ENCODE measurements at places on chromosomes 4 and X.

- DNase-seq: no peak
These were observed 81.4 kb upstream of the ACSL1 start for GRCh38 chr4:184907216-184907615.

GRCh38 chr4:141957416-141957815 is 321.0 kb downstream of the IL15 start:
- no peak for DNase-seq

GRCh38 chrX:6074532-6074931 is 154.1 kb downstream of the NLGN4X start:
- DNase-seq: no peak

GRCh38 chr4:145234091-145234706 is 53.8 kb upstream of the OTUD4 start:
- peak; percentile 47 for DNase-seq

DNA sequence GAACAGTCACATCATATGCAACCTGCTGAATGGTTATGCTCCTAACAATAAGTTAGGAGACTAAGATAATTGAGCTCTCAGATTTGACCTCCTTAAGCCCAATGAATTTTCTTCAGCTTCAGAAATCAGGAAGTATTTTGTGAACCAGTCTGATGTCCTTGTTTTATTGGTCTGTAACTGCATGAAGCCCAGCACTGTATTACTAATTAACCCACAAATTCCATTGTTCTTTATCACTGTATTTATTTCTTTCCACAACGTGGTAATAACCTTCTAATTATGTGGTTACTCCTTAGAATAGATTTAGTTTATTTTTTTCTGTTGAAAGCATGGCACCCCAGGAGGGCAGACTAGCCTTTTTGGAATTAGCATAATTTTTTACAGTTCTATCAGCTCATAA is 3.9 kb upstream of the MFAP3L start:
- DNase-seq: no peak

DNA sequence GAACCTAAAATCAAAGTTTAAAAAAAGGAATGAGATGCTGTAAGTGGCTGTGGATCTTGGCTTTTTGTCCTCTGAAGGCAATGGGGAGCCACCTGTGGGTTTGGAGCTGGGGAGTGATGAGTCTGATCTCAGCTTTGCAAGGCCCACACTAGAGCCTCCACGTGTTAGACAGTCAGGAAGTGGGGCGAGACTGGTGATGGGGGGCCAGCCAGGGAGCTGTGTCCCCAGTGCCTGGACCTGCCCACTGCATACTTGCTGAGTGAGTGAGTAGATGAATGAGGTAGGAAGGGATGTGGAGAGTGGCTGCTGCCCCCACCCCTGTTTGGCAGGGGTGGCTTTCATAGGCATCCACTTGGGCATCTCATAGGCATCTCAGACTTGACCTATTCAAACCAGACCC is 84.0 kb downstream of the NHSL2 start:
- DNase-seq: no peak

GRCh38 chr4:37928426-37929416 is 31.5 kb upstream of the PTTG2 start:
- no peak for DNase-seq

GRCh38 chr4:6771229-6771671 is 11.3 kb upstream of the KIAA0232 start:
- peak; percentile 77 for DNase-seq

DNA sequence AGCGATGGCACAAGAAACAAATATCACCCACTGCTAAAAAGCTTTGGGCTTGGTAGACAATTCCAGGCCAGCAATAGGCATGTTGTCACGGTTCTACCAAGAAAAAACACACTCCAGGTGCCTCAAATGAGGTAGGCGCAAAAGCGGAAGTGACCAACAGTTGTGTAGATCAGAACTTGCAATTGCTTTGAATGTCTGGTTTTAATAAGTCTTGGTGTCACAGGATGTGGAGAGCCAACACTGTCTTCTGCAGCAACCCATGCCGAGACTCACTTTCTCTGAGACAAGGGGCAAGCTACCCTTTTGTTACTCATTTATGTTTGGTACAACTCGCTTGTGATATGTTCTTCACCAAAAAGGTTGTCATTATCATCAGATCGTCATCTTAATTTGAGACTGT is 188.8 kb downstream of the HS6ST2 start:
- no peak for DNase-seq

- no peak for DNase-seq
These were observed 333.1 kb upstream of the RASGEF1B start for GRCh38 chr4:81804849-81805248.

- no peak for DNase-seq
These were observed 389.9 kb downstream of the TEX13C start for GRCh38 chrX:125709532-125709931.

DNA sequence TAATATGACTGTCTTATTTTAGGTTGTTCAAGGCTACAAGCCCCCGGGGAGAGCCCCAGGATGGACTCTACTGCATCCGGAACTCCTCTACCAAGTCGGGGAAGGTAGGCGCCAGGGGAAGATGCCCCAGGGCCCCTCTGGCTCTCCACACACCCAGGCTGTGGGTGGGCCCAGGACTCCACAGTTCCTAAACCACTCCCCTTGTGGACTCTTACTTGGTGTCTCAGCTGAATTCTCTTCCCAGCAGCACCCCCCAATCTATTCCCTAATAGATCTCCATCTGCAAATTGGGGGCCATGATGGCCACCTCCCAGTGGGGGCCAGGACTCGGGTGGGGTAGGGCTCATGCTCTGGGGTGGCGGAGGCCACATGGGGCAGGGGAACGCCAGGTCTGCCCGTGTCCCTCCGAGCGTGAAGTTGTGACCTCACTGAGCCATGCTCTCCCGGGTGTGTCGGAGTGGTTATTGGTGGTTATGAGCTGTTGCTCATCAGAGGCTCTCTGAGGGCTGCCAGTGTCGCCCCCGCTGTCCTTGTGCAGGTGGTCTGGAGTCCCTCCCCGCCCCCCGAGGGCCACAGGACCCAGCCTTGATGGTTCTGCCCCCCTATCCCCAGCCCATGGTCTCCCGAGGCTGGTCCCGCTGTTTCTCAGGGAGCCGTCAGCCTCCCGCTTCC is 11.2 kb upstream of the ADD1 start:
- no peak for DNase-seq

GRCh38 chr4:116598155-116598979 is 487.0 kb downstream of the TRAM1L1 start:
- DNase-seq: no peak

DNA sequence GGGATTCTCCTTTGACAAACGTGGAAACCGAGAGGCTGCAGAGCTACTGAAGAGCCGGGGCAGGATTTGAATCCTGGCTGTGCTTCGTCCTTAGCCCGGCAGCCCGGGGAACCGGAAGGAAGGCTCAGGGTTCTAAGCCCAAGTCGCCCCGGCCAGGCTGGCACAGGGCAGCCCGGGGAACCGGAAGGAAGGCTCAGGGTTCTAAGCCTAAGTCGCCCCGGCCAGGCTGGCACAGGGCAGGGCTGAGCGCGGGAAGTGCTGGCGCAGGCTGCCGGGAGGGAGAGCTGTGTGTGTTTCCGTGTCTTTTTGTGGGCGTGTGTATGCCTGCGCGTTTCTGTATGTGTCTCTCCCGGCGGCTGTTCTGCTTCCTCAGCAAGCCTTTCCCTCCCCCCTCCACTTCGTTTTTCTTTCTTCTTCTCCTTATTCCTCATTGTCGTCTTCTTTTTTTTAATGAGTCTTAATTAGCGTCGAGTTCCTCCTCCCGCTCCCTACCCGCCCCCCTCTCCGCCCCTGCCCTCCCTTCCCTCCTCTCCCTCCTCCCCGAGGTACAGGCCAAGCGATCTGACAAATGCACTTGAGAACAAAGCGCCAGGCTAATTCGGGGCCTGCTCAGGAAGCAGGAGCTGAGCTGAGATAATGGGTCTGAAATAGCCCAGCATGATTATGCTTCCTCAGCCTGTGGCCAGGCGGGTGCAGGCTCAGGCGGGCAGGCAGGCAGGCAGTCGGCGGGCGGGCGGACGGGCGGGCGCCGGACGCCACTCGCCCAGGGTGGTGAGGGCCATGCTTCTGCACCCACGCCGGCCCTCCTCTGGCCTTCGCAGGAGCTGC is 65.9 kb downstream of the EFNB1 start:
- DNase-seq: peak; percentile 60

DNA sequence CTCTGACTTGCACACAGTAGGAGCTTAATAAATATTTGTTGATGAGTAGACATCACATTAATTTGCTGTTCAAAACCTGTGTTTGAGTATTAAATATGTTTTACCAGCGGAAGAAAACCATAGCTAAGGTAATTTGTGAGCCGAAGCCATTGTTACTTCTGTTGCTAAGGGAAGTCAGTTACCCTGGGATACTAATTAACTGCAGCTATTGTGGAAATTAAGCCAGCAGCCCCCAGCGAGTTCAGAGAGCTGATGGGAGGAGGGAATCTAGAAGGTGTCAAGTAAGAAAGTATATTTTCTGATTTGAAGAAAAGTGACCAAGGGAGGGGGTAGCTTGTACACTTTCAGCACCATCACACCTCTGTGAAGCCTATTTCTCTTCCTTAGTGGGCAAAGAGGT is 76.7 kb upstream of the IGSF1 start:
- DNase-seq: no peak

DNA sequence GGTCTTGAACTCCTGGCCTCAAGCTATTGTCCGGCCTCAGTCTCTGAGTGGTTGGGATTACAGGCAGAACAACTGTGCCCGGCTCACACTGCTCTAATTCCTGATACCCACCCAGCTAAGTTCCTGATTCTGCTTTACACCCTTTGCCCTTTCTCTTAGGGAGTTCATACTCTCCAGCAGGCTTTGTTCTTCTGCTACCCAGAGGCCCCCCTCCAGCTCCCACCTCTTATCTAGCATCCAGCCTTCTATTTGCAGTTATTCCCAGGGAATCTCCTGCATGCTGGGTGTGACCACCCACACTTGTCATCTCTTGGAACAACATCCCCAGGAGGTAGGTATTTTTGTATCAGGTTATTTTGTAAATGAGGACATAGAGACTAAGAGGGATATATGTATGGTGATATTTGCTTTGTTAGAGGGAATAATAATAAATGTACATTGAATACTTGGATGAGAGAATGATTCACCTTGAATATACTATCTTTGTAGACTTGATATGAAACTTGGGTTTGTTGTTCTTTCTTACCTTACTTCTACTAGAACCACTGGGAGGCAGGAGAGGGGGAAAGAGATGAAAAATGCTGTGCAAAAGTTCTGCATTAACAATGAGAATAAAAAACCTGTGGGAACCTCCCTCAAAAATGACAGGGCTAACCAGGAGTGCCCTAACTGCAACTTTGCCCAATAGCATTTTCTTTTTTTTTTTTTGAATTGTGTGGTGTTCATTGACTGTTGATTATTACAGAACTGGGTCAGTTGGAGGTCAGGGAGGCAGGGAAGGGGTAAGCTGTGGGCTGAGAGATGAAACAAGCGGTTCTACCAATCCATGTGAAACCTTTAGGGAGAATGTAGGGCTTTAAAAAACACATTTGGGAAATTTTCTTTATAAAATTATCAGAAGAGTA is 157.4 kb downstream of the SPRY1 start:
- no peak for DNase-seq

- DNase-seq: no peak
These were observed 87.9 kb downstream of the ZXDA start for GRCh38 chrX:57822398-57822797.

DNA sequence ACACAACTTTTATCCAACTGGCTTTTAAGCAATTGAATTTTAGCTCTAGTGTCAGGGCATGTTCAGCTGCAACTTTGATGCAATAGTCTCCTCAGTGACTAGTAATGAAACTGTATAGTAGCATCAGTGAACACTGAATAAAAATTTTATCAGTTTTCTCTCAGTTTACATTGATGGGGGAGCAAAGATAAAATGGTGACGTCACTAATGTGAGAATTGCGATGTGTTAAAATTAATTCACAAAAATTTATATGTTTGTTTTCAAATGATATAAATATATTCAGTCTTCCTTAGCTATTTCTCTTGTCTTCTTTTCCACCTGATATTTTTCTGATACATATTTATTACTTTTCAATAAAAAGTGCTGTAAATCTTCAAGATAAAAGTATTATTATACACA is 508.8 kb upstream of the AGA start:
- DNase-seq: no peak

- DNase-seq: peak; percentile 83
These were observed 15.8 kb downstream of the ZCCHC12 start for GRCh38 chrX:118839334-118839958.

GRCh38 chr4:65399084-65399483 is 271.2 kb downstream of the EPHA5 start:
- no peak for DNase-seq

- DNase-seq: no peak
These were observed 1055.5 kb downstream of the PCDH18 start for GRCh38 chr4:136476753-136477152.

DNA sequence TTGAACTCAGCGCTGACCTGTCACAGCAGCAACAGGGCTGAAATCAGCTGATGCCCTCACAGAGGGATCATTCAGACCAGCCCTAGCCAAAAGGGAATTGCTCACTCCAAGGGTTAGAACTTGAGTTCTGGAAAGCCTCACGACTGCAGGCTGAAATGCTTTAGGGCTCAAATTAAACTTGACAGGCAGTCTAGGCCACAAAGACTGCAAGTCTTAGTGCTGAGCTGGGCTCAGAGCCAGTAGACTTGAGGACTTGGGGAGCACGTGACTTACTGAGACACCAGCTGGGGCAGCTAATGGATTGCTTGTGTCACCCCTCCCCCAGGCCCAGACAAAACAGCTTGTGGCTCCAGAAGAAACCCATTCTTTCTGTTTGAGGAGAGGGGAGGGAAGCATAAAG is 119.0 kb upstream of the SLC6A14 start:
- DNase-seq: no peak

- no peak for DNase-seq
These were observed 197.2 kb downstream of the GPM6A start for GRCh38 chr4:175614890-175615289.

DNA sequence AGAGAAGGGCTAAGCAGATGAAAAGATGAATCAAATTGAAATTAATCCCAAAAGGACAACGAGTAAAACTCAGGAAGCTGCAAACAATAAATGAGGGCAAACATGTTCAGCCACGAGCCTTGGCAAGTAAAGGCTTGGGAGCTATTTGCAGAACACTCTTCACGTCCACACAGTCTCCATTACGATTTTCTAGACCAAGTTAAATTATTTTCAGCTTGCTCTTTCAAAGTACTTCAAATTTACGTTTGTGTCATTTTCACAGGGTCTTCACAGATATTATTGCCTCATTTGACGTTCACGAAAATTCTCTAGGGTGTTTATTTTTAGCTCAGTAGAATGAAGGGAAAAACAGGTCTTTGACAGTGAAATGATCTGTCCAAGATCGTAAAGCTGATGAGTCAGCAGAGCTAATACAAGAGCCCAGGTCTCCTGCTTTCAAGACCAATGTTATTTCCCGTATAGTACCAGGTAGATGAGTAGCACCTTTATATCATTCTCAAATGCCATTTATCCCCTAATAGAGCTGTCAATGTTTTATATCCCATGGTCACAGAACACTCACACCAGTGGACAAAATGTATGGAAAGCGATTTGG is 20.9 kb downstream of the KLB start:
- DNase-seq: no peak

- DNase-seq: no peak
These were observed 978.3 kb upstream of the GRID2 start for GRCh38 chr4:91325495-91325894.

DNA sequence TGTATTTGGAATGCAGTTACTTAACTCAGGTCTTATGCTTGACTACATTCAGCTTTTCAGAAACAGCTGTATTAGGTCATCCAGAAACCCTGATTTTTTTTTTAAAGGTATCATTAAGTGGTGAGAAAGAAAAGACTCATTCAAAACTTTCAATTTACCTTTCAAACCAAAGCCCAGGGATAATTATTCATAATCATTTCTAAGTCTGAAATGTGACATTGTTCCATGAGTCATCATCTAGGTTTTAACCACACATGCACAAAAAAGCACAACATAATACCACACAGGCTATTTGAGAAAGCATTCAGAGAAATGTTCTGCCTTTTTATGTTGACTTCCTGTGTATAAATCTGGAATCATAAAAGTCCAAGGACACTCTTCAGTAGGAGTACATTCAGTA is 288.2 kb downstream of the IL1RAPL2 start:
- DNase-seq: no peak

All from AG20443 (cell line).